ENCODE measurements at places on chromosomes 1 and 21. TPM values are rescaled to one million over a fixed set of nuclear protein-coding genes. Genes with fewer than 3 reads are reported as not detected.

LPAR3 gene
- 6.3 TPM for total RNA-seq

ANKRD45 gene
- total RNA-seq, result not detected

F5 gene
- 0.08 TPM for total RNA-seq

B3GALT6 gene
- 46.4 TPM for total RNA-seq

PODN gene
- 0.23 TPM for total RNA-seq

Data from Panc1 (cell line).